ENCODE measurements at places on chromosomes 3 and 15. TPM values are rescaled to one million over a fixed set of nuclear protein-coding genes. Genes with fewer than 3 reads are reported as not detected.

DNA sequence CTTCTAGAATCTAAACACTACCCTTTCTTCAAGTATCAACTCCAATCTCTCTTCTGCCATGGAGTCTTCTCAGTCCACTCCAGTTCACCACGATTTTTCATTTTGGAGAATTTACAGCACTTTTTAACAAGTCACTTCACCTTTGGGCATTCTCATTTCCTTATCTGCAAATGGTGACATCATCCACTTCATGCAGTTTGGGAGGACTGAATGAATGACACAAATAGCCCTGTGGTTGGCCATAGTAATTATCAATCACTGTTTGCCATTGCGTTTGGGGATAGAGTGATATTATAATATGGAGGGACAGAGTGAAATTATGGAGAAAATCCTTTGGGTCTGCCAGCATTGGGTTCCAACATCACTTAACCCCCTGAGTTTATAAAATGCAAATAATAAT lies 38.0 kb upstream of the TM4SF1 start:
- no peak for DNase-seq

- no peak for DNase-seq
Measured at GRCh38 chr15:45644437-45644836, 9.6 kb downstream of the SQOR start.

DTX3L gene
- 13.5 TPM for total RNA-seq

GRCh38 chr3:35932995-35933394 lies 293.7 kb downstream of the ARPP21 start:
- no peak for DNase-seq

- DNase-seq = no peak
Measured at GRCh38 chr3:106006571-106006970, 137.8 kb upstream of the CBLB start.

GRCh38 chr3:112973325-112974177 lies 1.4 kb downstream of the CD200R1 start:
- no peak for DNase-seq

- no peak for DNase-seq
Measured at GRCh38 chr15:95845862-95846515, 484.5 kb upstream of the NR2F2 start.

RARRES1 gene
- 18.4 TPM for total RNA-seq

GRCh38 chr3:176147251-176147650 lies 1050.0 kb downstream of the TBL1XR1 start:
- DNase-seq = no peak

- no peak for DNase-seq
Measured at GRCh38 chr3:40961104-40961857, 238.0 kb upstream of the CTNNB1 start.

GRCh38 chr3:96331341-96331740 lies 483.1 kb upstream of the EPHA6 start:
- no peak for DNase-seq

DNA sequence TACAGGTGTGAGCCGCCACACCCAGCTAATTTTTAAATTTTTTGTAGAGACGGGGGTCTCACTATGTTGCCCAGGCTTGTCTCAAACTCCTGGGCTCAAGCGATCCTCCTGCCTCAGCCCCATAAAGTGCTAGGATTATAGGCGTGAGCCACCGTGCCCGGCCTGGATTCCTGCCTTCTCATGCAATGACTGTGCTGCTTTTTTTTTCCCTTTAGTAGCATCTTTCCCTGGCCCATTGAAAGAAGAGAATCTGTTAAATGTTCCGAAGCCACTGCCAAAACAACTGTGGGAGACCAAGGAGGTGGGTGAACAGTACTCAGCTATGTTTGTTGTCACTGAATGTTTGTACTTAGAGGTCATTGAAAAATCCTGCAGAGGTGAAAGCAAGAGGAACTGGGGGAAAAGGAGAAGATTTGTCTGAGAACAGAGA lies 88.0 kb downstream of the CRTC3 start:
- no peak for DNase-seq

Data from body of pancreas (tissue), 4 donors.